Motor neuron (in vitro differentiated cells): ENCODE measurements at places on chromosomes 4 and X.

DNA sequence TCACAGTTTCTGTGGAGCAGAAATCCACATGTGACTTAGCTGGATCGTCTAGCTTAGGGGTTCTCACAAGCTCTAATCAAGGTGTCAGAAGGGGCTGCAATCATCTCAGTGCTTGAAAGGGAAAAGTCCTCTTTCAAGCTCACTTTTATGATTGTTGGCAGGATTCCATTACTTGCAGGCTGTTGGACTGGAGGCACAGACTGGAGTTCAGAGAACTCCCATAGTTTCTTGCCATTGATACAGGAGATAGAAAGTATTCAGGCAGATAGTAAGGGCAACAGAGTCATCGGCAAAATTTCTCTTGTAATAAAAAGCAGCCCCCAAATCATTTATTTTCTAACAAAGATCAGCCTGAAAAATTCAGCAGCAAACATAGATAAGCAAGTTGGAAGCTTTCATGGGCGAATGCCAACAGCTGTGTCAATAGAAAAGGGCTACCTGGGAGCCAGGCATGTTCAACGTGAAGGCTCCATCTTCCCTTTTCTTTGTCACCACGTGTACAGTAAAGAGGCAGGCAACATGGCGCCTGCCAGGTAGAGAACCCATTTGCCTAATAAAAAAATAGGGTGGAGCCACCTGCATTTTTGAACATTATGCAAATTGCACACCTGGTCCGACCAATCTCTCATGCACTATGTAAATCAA lies 64.4 kb downstream of the CXCL13 start:
- no peak for ATAC-seq

- ATAC-seq = no peak
Measured at GRCh38 chrX:9907645-9908387, 59.3 kb upstream of the CLDN34 start.

- no peak for ATAC-seq
Measured at GRCh38 chr4:65580551-65580950, 89.7 kb downstream of the EPHA5 start.

GRCh38 chr4:59869056-59869455 lies 1331.1 kb upstream of the ADGRL3 start:
- no peak for ATAC-seq

DNA sequence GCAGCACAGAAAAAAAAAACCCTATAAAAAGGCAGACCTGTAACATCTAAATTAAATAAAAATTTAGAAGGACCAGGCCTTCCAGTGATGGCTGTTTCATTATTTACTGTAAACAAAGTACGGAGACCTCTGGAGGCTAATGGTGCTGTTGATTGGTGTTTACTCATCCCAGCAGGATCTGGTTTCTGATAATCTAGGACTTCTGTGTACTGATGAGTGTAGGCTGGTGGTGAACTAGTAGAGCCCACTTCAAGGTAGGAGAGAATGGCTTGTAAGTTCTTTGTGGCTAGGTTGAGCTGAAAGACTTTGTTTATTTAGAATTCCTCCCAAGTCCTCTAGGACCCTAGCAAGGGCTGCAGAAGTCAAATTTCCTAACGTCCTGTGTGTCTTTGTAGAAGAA lies 398.1 kb upstream of the PITX2 start:
- no peak for ATAC-seq

DNA sequence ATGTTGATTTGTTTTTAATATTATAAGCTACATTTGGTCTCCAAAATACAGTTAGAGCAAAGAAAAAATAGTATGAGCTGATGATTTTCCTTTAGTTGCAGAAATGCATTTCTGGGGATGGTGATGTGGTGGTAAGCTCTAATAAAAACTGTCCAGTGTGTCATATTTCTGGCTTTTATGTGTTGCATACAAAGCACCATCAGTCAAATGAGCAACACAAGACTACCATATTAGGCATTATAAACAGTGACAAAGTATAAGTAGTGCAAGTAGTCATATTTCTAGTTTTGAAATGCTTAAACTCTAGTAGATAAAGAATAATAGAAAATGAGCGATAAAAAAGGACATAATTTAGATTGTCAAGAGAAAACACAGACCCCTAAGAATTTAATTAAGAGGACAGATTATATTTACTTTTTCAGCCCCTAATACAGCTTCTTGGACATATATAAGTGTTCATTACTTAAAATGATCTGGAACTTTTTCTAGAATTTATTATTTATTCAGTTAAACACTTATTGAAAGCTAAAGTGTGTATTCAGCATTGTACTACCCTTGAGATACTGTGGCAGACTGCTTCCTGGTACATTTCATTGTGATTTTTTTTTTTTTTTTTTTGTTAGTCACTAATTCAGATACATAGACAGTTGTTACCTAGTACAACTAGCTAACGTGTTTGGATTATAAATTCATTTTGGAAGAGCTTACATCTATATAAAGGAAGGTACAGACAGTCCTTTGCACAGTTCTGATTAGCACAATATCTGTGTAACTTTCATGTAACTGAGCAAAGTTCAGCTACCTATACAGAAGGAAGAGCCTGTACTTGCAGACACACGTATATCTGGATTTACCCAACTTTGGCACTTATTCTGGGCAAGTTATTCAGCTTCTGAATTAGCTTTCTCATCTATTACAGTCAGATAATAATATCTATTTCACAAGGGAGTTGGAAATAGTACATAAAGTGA lies 22.3 kb downstream of the RAP1GDS1 start:
- ATAC-seq = peak; percentile 43

GRCh38 chr4:168550064-168550766 lies 53.4 kb downstream of the PALLD start:
- peak; percentile 82 for ATAC-seq

DNA sequence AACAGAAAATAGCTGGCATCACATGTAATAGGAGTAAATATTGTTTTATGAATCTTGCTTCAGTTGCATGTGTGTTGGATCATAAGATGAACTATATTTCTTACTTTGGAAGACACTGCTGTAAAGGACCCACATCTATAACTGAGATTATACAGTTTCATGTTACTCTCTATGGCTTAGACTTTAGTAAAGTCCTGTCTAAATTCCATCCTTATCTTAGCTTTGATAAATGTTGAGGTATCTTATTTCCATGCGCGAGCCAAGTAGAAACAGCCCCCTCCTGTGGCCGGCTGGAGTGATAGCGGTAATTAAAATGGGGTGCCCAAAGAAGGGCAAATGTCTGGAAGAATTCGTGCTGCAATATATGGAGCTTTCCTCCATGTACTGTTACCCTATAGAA lies 43.0 kb downstream of the CCDC158 start:
- ATAC-seq = peak; percentile 12

DNA sequence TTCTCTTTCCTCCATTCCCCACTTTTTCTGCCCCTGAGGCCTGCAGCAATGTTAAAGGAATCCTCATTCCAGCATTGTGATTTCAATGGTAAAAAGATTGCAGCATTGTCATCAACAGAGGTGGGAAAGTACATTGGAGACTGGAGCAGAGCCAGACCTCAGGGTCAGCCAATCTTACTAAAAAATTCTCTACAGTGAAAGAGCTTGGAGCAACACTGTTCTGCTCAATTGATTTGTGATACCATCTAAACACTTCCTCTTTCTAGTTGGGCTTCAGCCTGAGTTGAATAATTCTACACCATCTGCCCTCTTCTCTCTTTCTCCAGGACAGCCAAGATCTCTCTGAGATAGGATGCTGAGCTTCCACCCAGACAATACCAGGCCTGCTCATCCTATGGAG lies 176.5 kb downstream of the AR start:
- ATAC-seq = no peak

DNA sequence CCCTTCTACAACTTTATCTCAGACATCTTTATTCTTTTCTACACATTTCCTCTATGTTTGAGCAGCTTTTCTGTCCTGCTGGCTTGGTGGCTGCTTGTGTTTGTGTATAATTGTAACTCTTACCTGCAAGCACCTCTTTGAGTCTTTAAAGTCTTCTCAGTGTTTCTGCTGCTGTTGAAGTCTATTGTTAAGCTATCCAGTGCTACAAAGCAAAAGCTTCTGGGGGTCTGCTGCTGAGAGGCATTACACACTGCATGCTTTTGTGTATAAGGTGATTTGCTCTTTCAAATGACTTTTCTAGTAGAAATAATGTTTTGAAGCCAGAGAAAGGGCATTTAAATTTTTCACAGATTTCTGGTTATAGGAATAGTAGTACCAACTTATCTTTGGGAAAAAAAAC lies 241.8 kb downstream of the DTHD1 start:
- ATAC-seq = no peak

DNA sequence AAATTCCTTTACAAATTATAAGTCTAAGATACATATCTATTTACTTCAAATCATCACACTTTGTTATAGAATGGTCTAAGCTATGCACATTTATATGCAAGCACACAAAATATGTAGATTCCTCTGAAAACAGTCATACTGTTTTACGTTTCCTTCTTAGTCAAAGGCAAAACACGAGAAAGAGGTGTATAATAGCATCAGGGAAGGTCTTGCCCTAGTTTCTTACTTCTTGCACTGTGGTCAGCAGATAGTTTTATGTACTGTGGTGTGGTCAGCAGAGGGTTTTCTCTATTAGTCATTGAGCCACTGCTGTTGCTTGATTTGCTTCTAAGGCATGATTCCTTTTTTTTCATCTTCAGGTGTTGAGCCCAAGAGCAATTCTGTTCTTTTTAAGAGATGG lies 117.7 kb downstream of the ADAM29 start:
- no peak for ATAC-seq

- peak; percentile 34 for ATAC-seq
Measured at GRCh38 chrX:2498781-2499302, 1.9 kb downstream of the DHRSX start.

DNA sequence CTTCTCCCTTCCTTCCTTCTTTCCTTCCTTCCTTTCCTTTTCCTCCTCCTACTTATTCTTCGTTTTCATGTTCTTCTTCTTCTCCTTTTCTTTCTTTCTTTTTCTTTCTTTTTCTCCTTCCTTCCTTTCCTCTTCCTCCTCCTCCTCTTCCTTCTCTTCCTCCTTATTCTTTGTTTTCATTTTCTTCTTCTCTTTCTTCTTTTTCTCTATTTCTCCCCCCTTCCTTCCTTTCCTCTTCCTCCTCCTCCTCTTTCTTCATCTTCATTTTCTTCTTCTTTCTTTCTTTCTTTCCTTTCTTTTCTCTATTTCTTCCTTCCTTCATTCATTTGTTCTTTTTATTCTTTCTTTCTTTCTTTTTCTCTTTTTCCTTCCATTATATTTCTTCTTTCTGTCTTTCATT lies 671.6 kb downstream of the IQCM start:
- no peak for ATAC-seq

DNA sequence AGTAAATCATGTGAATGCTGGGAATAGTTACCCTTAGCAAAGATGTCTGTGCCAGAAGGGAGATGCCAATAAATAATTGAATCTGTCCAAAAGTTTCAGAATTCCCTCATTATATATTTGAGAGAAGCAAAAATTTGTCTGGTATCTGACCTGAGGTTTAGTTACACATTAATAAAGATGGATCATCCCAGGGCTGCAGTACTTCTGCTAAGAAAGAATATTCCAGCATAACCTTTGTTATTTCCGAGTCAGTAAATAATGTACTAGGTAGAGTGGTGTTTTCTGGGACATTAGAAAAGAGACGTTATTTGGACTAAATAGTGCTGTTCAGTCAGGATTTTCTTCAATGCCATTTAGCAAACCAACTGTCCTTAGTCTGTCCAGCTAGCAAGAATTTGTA lies 26.4 kb downstream of the ADD1 start:
- no peak for ATAC-seq

- ATAC-seq = no peak
Measured at GRCh38 chrX:18624599-18624998, 47.3 kb downstream of the RS1 start.

- no peak for ATAC-seq
Measured at GRCh38 chrX:154113729-154114128, 16.2 kb upstream of the MECP2 start.

- ATAC-seq = peak; percentile 80
Measured at GRCh38 chr4:128574706-128575105, 234.8 kb upstream of the JADE1 start.

GRCh38 chr4:24475756-24476155 lies 108.6 kb downstream of the DHX15 start:
- no peak for ATAC-seq

GRCh38 chrX:97057349-97057909 lies 173.7 kb downstream of the RPA4 start:
- ATAC-seq = no peak

- peak; percentile 89 for ATAC-seq
Measured at GRCh38 chrX:39877905-39878304, 219.9 kb downstream of the BCOR start.

DNA sequence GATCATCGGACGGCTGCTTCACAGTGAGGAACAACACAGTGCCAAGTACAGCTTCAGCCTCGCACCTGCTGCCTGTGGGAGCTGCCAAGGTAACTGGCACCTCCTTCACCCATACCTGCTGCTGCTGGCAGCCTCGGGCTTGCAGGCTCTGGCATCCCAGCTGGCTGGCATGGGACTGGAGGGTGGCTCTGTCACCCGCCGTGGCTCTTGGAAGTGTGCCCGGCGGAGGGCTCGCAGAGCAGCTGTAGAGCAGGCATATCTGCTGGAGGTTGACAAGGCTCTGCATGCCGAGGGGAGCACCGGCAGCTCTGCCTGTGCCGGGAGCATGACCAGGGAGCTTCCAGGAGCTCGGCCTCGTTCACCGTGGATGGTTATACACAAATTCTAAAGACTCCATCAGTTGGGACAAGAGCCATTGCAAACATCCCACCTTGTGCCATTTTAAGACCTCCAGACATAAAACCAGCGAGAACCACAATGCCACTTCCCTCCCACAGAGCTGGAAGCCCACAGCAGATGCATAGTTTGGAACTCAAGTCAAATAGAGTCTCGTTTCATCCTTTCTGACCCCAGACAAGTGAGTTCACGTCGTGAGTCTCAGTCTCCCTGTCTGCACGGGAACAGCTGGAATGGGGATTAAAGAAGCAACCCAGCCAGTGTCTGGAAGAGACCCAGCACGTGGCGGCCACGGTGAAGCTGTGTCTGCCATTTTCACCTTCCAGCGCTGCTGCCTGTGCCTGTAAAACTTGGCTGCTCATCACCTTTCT lies 84.3 kb upstream of the PSAPL1 start:
- ATAC-seq = no peak

GRCh38 chr4:32022071-32022470 lies 1301.9 kb downstream of the PCDH7 start:
- ATAC-seq = no peak

GRCh38 chrX:38368774-38369173 lies 16.4 kb downstream of the OTC start:
- no peak for ATAC-seq

- ATAC-seq = no peak
Measured at GRCh38 chr4:85368240-85368639, 106.7 kb upstream of the ARHGAP24 start.

GRCh38 chr4:95548738-95549245 lies at the start of gene UNC5C:
Gene UNC5C, minus strand, starts transcription at chr4:95548973.
- ATAC-seq = peak; percentile 64

- peak; percentile 61 for ATAC-seq
Measured at GRCh38 chrX:19121898-19122640, at the start of gene ADGRG2. Gene ADGRG2, minus strand, starts transcription at chrX:19122468. Its CDS starts 53,634 bp downstream, at chrX:19068834.

DNA sequence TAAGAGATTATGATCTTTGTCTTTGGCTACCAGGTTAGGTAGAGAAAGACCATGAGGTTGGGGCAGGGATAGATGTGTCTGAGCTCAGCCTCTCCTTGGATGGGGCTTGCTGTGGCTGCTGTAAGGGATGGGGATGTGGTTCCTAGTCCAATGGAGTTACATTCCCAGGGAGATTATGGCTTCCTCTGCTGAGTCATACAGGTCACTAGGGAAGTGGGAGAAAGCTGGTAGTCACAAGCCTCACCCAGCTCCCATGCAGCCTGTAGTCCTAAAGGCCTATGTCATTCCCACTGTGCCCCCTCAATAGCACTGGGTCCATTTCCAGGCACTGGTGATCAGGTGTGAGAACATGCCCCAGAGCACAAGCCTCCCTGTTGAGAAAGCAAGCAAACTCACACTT lies 70.6 kb upstream of the CENPE start:
- no peak for ATAC-seq

- ATAC-seq = no peak
Measured at GRCh38 chrX:20711366-20711765, 444.7 kb upstream of the RPS6KA3 start.
